RPMI7951 (cell line): ENCODE measurements at places on chromosomes 6 and 20. TPM values are rescaled to one million over a fixed set of nuclear protein-coding genes. Genes with fewer than 3 reads are reported as not detected.
A peak's percentile ranks its signal among the peaks of the same experiment; 100 is the strongest.

GRCh38 chr6:169969372-169970099 lies 218.1 kb downstream of the ERMARD start:
- DNase-seq: no peak

- DNase-seq: no peak
Measured at GRCh38 chr6:134632024-134632423, 314.1 kb upstream of the SGK1 start.

The PTPRT gene
- not detected in 2 replicates for total RNA-seq

DNA sequence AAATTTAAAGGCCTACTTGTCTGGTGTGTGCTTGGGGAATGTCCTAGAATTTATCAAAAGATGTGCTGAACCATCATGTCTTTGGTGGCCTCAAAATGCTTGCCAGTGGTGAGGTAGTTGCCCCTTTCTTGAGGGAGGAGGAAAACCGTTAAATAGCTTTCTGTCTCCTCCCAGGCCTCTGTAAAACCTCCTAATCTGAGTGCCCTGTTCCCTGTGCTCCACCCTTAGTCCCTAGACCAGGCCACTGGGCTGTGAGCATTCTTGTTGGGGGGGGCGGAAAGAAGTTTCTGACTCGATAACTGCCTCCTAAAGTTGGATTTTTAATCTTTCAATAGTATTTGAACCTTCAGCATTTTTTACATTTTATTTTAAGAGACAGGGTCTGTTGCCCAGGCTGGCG lies 23.1 kb downstream of the JARID2 start:
- no peak for DNase-seq

- no peak for DNase-seq
Measured at GRCh38 chr6:46017726-46018125, 2.1 kb upstream of the CLIC5 start.

DNA sequence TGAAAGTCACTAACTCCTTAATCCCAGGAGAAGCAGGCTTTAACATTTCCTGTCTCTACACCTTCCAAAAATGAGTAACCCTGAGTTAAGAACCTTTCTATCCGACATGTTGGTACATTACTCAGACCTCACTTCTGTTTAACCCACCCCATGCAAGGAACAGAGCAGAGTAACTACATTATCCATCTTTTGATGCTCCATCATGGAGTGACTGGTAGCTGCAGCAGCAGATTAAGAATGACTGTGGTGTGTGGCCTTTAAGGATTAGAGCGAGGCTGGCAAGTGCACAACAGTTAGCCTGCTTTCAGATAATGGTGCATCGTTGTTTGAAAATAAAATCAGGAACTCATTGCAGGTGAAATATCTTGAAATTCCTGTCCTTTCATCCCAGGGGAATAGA lies 2.0 kb downstream of the TRAF3IP2 start:
- peak; percentile 22 for DNase-seq

The DTD1 gene
- 109 and 127 TPM in 2 replicates for total RNA-seq

- DNase-seq: peak; percentile 33
Measured at GRCh38 chr20:31594558-31595379, 10.3 kb upstream of the ID1 start.

The HSPA1A gene
- 141 and 155 TPM in 2 replicates for total RNA-seq

The CSNK2B gene
- total RNA-seq: 371 and 469 TPM in 2 replicates

DNA sequence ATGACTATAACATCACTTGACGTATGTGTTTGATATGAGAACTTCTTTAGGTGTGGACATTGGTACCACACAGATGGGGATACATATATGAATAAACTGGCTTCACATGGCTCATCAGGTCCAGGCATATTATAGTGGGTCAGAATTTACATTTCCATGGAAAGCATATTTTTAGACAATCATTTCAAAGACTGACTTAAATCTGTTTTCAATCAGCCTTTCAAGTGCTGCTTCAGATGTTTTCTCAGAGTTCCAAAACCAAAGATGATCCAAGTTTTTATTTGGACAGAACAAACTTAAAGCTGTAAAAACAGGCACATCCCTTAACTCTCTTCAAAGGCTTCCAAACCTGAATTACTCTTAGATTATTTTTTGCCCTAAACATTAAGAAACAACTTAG lies 88.1 kb downstream of the PRSS35 start:
- no peak for DNase-seq

GRCh38 chr6:56816370-56816769 lies 138.5 kb upstream of the BEND6 start:
- DNase-seq: no peak
